Activated CD4-positive, alpha-beta T cell treated with anti-CD3 and anti-CD28 coated beads, Interleukin-2, amount 50 U/mL, for 48 hours (primary cell): ENCODE measurements at places on chromosomes 7 and 10.

DNA sequence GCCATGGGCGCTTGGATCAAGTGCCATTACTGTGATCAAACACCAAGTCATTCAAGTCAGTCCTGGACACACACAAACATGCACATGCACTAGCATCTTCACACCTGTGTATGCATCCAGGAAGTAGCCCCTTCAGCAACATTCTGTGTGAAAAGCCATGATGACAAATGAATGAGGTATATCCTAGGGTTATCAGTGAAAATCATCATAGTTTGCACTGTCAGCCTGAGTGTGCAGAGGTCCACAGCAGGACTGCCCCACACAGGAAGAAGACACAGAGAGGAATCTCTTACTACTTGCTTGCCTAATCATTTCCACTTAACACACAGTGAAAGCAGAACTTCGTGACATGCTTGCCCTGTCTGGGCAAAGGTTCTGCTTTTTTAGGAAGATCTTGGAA lies 184.0 kb upstream of the ADO start:
- DNase-seq, result no peak

DNA sequence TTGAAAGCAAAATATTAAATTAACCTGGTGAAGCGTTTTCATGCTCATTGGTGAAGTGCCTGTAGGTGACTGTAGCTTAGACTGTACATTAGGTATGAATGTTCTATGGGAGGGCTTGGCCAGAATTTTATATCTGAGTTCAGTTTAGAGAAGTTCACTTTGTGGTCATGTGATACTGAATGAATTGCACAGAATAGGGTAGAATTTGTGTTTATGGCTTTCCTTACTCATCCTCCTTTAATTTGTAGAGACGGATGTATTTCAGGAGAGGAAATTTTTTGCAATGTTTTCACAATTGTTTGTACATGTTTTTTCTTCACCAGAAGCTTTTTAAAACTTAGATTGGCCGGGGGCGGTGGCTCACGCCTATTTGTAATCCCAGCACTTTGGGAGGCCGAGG lies 32.3 kb downstream of the REEP3 start:
- DNase-seq, result no peak

DNA sequence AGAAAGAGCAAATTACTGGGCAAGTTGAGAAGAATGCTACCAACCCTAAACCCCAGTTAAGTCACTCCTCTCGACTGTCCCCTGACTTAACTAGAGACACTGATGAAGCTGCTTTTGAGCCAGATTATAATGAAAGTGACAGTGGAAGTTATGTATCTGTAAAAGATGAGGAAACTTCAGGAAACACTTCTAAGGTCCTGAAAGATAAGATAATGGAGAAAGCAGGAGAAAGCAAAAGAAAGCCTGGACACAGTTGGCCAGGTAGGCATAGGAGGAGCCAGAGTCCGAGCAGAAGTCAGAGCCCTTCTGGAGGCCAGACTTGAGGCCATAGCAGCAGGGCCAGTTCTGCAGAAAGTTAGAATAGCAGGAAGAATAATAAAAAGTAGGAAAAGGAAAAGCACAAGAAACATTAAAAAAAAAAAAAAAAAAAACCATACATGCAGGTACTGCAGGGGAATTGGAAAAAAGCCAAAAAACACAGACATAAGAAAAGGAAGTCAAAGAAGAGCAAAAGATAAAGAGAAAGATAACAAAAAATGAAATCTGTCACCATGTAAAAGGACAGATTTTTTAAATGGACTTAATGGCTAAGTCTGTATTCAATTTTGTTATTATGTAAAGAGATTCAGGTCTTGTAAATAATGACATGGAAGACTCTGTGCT lies 101.0 kb upstream of the KCNMA1 start:
- DNase-seq, result no peak

- no peak for DNase-seq
Observed at GRCh38 chr10:70970830-70971229, 82.5 kb upstream of the PCBD1 start.

DNA sequence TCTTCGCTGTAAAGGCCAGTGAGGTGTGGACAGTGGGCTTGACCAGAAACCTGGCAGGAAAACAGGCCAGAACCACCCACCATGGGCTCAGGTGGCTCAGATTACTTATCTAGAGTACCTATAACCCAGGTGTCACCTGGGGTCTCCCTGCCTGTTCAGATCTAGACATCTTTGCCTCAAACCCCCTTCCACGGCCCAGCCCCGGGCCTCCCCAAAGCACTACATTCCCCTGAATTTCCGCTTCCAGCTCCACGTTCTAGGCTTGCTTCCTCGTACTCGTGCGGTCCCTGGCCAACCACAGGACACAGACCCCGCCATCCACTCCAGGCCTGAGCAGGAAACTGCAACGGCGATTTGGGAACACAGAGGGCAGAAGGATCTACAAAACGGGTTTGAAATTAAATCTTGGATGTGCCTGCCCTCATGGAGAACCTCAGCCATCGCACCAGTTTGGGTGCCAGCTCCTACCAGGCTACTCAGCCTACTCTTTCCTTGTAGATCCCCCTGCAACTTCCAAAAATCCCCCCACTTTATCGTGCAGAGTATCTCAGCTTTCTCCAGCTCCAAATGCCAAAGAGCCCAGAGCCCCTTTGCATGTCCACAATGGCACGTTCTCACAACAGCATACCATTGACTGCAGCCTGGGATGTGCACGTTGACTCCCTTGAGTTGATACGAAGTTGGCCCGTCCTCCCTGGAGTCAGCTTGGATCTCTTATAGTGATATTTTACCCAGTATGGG lies 62.7 kb upstream of the CACUL1 start:
- DNase-seq, result no peak

- no peak for DNase-seq
Observed at GRCh38 chr7:147779949-147780348, 810.6 kb upstream of the C7orf33 start.

DNA sequence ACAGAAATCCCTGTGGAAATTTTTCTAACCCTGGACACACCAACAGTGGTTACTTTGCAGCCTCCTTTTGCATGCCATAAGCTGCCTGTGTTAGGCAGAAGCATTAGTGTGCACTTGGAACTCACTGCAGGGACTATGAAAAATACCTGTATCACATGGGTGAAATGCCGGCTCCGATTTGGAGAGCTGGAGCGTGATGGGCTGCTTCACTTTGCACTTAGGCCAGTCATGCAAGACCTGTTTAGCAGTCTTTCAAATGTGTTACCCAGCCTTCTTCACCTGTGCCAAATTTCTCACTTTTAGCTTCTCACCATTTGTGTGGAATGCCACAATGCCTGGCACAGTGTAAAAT lies 11.3 kb downstream of the NCOA4 start:
- no peak for DNase-seq

GRCh38 chr10:61302124-61302523 lies 151.1 kb downstream of the TMEM26 start:
- no peak for DNase-seq

- DNase-seq, result peak; percentile 68
Observed at GRCh38 chr7:72493850-72494661, 81.9 kb upstream of the CALN1 start.

GRCh38 chr10:89278034-89278535 lies 23.8 kb upstream of the IFIT2 start:
- no peak for DNase-seq

DNA sequence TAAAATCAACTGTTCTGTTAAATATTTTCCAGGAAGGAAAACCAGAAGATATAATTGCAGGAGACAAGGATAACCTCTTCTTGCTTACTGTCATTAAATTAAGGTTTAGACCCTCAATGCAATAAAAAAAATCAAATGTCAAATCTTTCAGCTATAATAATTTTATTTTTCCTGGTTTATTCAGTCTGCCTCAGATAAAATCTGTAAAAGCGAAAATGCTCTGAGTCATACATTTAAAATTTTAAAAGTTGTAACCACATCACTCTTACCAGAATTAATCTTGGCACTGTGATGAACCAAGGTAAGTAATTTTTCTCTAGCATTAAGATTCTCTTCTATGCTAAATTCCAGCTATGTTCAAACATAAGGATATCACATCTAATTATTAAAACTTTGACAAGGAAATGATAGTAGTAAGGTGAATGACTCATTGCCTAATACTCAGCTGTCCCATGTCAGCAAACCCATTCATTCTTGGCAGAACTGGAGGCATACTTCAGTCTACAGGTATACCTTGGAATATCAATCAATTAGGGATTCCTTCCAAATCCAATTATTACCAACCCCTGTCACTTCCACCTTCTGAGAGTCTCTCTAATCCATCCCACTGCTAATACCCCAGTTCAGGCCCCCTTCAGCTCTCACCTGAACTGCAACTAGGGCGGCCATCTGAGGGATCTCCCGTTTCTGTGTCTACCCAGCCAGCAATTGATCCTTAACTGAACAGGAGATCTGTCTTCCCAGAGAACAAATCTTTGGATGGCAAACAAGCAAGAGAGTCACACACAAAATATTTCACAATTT lies 434.1 kb downstream of the GRM8 start:
- DNase-seq, result no peak

GRCh38 chr10:21925851-21926250 lies 77.7 kb downstream of the DNAJC1 start:
- no peak for DNase-seq

DNA sequence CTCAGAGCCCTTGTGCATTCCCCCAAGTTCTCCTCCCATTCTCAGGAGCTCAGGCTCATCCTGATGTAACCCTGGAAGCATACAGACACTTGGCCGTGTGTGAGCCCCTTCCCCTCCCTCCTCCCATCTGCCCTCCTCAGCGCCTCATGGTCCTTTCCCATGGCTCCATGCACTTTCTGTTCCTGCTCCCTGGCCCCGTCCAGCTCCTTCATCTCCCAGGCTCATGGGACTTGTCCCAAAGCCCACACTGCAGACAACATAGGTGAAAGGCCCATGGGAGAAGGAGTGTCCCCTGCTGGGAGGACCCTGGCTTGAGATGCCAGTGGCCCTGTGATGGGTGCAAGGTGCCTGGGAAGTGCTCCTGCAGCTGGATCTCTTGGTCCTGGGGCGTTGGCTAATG lies 24.2 kb upstream of the SLC29A3 start:
- DNase-seq, result no peak

- no peak for DNase-seq
Observed at GRCh38 chr7:44621034-44621749, 14.8 kb downstream of the OGDH start.

DNA sequence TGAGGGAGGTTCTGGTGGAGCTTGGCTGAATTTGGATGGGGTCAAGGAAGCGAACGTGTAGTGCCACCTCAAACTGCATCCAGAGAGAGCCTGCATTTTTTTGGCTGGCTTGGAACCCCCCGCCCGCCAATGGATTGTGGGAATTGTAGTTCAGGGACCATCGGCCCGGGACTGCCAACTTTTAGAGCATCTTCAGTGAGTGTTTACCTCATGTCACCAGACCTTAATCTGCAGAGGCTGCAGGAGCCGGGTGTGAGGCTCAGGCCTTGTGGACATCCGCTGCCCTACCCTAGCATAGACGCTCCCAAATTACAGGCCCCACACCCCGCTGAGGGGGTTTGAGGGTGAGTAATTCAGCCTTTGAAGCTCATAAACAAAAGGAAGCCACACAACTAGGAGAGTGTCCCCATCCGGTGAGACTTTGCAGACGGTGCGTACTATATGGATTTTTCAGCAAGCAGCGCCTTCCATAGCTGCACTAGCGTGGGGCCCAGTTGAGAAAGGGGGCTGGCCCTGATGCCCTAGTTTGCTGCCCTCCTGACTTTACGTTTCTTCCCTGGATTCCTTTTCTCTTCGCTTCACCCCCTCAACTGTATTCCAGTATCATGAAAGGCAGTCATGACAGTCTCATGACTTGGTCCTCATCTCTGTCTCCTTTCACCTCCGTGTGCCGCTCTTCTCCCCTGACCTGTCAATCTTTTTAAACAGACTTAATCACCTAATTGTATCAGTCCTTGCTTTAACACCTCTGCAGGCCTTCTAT lies 717 bp downstream of the CNPY4 start:
- peak; percentile 78 for DNase-seq

- no peak for DNase-seq
Observed at GRCh38 chr7:158023681-158024350, 563.8 kb downstream of the PTPRN2 start.

GRCh38 chr7:67392596-67393438 lies 396.2 kb downstream of the TYW1 start:
- no peak for DNase-seq

DNA sequence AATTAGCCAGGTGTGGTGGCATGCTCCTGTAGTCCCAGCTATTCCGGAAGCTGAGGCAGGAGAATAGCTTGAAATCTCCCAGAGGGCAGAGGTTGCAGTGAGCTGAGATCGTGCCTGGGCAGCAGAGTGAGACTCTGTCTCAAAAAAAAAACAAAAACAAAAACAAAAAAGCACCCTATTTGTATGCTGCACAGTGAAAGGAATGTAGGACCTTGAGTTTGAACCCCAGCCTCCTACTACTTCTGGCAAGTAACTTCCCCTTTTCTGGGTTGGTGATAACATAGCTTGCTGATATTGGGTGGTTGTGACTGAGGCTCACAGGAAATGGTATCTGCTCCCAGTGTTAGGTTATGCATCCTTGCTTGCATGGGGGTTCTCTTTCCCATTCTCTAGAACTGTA lies 205.3 kb downstream of the BUB3 start:
- no peak for DNase-seq

DNA sequence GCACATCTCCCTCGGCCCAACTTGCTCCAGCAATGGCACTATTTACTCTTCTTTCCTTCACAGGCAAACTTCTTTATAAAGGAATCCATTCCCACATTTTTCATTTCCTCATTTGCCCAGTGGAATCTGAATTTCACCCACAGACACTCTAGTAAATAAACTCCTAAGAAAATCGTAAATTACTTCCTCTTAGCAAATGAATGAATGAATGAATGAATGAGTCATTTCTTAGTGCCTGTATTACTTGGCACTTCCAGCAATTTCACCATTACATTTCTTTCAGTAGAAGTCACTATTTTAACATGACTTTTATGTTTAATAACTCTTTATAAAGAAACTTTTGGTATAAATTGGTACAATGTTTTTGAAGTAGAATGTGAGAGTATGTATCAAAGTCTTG lies 55.7 kb downstream of the DDC start:
- DNase-seq, result no peak

DNA sequence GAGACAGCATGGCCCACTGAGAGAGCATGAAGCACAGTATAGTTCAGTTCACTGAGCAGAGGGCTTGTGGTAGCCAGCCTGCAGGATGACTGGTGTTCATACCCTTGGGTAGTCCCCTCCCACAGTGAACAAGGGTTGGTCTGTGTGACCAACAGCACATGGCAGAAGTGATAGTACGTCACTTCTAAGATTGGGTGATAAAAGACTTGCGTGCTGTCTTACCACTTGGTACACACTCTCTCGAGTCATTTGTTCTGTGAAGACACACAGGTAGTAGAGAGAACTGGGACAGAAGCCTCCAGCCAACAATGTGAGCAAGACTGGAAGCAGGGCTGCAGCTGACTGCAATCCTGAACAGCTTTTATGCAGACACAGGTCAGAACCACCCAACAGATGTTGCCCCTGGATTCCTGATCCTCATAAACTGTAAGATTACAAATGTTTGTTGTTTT lies 14.6 kb downstream of the EPC1 start:
- DNase-seq, result peak; percentile 82

DNA sequence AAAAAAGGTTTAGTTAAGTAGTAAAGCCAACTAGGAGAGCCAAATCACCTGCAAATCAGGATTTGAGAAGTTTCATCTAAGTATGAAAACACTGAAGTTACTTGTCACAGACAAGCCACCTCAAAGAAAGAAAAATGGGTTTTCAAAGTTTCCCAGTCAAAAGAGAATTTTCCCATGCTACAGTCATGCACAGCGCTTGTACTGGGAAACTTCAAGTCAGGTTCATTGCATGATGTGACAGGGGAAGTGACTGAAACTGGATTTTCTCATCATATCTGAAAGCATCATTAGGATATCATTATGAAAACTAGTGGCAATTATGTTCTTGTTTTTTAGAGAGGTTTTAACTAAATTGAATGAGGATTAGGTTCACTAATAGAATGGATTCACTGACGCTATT lies 167.0 kb downstream of the SGMS1 start:
- no peak for DNase-seq
